Non-pigmented ciliary epithelial cell (primary cell): ENCODE measurements at places on chromosomes 2 and 18.

GRCh38 chr2:25274868-25275574 is 66.7 kb downstream of the DNMT3A start:
- no peak for DNase-seq

GRCh38 chr2:207674266-207674774 is 37.1 kb upstream of the CCNYL1 start:
- DNase-seq, result no peak

GRCh38 chr18:51235009-51235789 is 37.7 kb upstream of the MEX3C start:
- no peak for DNase-seq

DNA sequence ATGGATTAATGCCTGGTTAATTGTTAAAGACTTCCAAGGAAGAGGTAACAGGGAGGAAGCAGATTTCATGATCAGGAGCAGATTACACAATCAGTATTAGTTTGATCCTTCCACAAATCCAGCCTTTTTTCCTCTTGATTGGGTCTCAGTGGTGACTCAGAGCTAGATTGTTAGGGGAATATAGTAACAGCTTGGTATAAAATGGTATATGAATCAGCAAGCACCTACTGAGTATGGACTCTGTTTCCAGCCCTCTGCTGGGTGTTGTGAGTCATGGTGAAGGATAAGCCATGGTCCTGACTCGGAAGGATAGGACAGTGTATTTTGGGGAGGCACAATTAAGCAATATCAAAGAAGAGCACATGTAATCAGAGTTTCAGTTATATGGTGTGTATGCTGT is 272.4 kb upstream of the DPP10 start:
- DNase-seq, result no peak

- no peak for DNase-seq
Measured at GRCh38 chr2:144694456-144694855, 174.5 kb upstream of the ZEB2 start.

DNA sequence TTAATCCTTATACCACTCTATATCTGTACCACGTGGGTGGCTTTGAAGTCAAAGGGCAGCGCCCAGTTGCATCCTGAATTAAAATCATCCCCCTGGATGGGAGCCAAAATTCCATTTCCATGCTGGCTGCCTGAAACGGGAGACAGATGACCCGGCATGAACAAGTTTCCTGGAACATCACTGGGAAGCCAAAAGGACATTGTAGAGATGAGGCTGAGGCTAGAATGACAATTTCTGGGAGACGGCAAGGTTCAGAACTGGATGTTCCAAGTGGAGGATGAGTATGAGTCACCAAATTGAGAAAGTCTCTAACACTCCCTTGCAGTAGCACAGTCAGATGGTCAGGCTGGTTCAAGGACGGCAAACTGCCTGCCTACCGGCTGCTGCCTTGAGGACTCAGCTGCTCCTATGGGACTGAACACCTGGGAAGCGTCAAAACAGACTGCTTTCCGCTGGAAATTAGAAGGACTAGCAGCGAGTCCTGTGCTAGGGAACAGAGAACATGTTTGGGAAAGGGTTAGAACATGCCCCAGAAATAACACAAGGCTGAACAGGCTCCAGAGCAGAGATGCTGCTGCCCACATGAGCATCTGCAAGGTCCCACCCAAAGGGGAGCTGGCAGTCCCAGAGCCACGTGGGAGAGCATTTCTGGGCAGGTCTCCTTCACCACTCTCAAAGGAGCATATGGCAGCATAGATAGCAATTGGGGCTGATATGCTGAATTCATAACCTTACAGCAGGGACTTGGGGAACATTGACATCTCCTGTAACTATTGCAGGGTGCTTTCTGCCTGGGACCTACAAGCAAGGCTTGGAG is 32.0 kb downstream of the YPEL5 start:
- no peak for DNase-seq

GRCh38 chr2:226887940-226888339 is 52.1 kb downstream of the RHBDD1 start:
- no peak for DNase-seq

GRCh38 chr2:714005-714741 is 37.0 kb upstream of the TMEM18 start:
- peak; percentile 17 for DNase-seq

- DNase-seq, result no peak
Measured at GRCh38 chr2:63719052-63719451, 122.6 kb upstream of the UGP2 start.

- no peak for DNase-seq
Measured at GRCh38 chr18:48284743-48285142, 124.4 kb downstream of the ZBTB7C start.

- DNase-seq, result no peak
Measured at GRCh38 chr18:48048251-48048650, 117.8 kb upstream of the SMAD2 start.

GRCh38 chr2:138518860-138519259 is 17.3 kb downstream of the SPOPL start:
- DNase-seq, result no peak
